ENCODE measurements at places on chromosomes 3 and 15.
A peak's percentile ranks its signal among the peaks of the same experiment; 100 is the strongest.

GRCh38 chr15:82663186-82663600, 16.0 kb upstream of the CPEB1 start:
- DNase-seq: no peak

DNA sequence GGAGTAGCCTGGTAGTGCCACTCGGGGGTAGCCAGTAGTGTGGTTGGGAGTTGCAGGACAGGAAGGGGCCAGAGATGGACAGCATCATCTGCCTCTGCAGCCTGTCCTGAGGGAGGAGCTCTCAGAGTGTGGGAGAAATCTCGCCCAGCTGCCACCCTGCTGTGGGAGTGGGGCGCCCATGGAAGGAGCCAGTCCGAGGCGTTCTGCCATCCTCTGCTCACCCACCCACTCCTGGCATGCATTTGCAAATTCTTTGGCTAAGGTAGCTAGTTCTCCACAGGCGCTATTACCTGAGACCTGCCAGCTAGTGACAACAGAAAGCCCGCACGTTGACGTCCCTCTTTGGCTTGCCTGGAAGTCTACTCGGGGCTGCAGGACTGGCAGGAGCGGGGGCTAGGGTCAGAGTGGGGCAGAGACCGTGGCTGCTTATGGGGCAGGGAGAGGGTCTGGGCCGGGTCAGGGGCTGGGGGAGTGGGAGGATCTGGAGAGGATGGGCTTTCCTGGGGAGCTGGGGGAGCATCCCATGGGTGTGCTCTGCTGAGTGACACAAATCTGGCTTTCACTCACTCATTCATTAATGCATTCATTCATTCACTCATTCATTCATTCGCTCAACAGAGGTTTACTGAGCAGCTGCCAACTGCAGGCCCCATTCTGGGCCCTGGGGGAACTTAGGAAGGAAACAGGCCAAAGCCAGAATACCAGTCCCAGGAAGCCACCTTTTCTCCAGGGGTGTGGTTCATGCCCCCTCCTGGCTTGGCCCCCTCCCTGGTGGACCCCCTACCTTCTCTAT, 44.4 kb upstream of the INSYN1 start:
- DNase-seq: no peak

- DNase-seq: no peak
Measured at GRCh38 chr3:170814822-170815221, 55.2 kb downstream of the RPL22L1 start.

GRCh38 chr15:75688278-75688557, 24.4 kb downstream of the CSPG4 start:
- no peak for DNase-seq

GRCh38 chr15:76815421-76815820, 89.7 kb downstream of the SCAPER start:
- DNase-seq: no peak

DNA sequence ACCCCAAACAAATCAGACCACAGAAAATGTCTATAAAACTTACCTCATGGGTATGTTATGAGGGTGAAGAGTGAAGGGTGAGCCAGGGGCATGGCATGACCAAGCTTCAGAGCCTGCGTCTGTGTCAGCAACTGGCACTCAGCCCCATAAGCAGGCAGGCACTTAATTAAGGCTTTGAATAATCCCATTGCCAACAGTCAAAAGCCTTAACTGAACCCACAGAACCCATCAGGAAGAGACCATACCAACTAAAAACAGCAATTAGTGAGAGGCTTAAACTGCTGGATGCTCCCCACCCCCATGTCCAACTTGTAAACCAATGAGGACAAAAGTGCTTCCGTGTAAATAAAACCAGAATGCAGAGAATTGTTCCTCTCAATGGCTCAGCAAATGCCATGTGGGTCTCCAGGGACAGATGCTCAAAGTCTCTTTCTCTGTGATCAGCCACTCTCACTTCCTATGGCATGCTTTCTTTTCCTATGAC, 126.0 kb downstream of the MYLK start:
- no peak for DNase-seq

DNA sequence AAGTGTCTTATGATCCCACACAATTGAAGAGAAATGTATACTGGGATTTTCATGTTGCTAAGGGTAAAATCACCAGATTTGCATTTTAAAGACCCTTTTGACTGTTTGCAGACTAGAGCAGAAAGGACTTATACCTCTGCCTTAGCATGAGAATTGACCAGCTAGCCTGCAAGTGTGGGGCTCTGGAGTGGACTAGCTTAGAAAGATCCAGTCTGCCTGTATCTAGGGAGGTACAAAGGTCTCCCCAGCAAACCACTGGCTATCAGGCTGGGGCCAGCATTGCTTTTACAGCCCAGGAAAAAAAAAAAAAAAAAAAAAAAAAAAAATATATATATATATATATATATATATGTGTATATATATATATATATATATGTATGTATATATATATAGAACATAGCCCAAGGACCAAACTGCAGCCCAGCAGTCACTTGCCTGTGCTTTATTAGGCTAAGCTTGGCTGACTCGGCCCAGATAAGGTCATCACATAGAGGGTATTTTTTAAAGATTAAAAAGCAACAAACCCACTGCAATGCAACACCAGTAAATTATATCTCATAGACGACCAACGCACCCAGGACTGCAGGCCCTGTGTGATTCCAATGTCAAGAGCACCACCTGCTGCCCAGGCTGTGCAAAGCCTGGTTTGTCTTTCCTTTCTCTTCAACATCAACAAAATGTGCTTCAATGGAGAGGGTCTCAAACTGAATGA, 63.7 kb downstream of the DCLK3 start:
- DNase-seq: peak; percentile 11

- DNase-seq: no peak
Measured at GRCh38 chr3:43774799-43775198, 84.1 kb downstream of the ABHD5 start.

DNA sequence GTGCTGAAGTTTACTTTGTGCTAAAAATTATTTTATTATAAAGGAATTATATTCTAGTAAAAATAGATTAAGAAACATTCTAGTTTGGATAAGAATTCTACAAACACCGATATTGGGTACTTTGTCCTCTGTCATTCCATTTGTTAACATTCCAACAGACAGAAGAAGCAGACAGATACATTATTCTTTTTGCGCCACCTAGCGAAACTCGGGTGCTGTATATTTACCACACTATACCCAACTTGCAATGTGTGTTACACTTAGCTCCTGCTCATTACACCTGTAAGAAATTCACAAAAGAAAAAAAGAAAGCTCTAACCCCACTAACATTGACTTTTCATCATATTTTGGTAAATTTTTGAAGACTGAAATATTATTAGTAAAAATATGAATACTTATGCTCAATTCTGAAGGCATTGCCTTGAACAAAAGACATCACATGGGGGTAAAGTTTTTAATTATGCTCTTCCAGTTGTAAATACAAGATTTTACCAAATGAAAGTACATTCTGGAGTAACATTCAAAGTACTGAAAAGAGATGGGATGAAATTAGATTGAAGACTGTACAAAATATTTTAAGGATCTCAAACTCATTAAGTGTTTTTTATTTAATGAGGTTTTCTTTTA, 136.5 kb upstream of the MLF1 start:
- peak; percentile 27 for DNase-seq

- DNase-seq: no peak
Measured at GRCh38 chr15:69014454-69014853, at the start of gene NOX5. TSS of gene NOX5 (plus strand) at chr15:69014695. CDS start at chr15:69014736, 41 bp downstream.

DNA sequence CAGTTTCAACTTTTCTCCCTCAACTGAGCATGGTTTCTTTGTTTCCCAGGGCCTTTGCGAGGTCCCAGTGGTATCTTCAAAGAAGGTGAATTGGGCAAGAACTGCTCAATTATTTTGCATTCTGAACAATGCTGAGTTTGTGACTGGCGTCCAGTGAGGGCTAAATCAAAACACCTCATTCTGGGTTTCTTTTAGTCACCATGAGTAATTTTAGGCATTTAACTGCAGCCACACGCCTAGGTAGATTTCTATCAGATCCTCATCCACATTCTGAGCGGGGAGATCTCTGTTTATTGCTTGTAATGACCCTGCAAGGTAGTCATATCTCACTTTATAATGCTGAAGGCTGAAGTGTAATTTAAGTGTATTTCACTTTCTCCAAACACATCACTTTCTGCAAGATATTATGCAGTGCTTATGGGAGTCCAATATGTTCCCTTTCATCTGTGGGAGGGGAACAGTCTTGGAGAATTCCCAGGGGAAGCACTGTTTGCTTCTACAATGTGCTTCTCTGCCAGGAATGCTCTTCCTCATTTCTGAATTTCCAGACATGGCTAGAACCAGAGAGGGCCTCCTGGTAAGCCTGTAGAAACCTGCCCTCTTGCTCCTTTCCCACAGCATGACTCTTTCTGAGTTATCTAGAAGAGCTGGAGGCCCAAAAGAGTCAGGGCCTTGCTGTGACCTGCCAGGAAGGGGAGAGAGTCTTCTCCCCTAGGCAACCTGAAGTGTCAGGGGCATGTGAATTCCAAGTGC, 91.7 kb downstream of the FRMD4B start:
- DNase-seq: no peak

DNA sequence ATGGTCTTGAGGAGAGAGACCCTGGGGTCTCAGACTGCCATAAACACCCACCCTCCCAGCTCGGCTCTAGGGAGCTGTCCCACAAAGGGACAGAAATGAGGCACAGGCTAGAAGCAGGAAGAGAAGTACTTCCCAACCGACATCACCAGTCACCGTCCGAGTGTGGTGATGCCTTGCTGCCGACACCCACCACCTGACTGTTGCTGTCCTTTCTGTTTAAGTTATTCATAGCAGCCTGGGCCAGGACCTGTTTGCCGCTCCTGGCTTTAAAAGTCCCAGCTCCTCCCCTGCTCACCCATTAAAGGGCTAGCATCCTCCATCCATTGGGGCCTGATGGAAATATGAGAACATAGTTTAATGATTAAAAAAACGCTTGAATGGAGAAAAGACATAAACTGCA, 13.2 kb upstream of the SPG11 start:
- DNase-seq: no peak

GRCh38 chr3:156764751-156765150, 61.4 kb upstream of the LEKR1 start:
- no peak for DNase-seq

- no peak for DNase-seq
Measured at GRCh38 chr15:48422401-48422800, 91.2 kb downstream of the DUT start.

GRCh38 chr3:141557961-141558706, 71.3 kb downstream of the RASA2 start:
- no peak for DNase-seq

GRCh38 chr3:118882353-118882947, 152.2 kb downstream of the IGSF11 start:
- DNase-seq: no peak

All from NCI-H510A (cell line).